ENCODE measurements at places on chromosomes 11 and 22.

GRCh38 chr22:37260901-37261336, 16.9 kb upstream of the RAC2 start:
- DNase-seq = peak; percentile 35

- no peak for DNase-seq
Measured at GRCh38 chr11:18392434-18393321, 1.7 kb upstream of the LDHA start.

DNA sequence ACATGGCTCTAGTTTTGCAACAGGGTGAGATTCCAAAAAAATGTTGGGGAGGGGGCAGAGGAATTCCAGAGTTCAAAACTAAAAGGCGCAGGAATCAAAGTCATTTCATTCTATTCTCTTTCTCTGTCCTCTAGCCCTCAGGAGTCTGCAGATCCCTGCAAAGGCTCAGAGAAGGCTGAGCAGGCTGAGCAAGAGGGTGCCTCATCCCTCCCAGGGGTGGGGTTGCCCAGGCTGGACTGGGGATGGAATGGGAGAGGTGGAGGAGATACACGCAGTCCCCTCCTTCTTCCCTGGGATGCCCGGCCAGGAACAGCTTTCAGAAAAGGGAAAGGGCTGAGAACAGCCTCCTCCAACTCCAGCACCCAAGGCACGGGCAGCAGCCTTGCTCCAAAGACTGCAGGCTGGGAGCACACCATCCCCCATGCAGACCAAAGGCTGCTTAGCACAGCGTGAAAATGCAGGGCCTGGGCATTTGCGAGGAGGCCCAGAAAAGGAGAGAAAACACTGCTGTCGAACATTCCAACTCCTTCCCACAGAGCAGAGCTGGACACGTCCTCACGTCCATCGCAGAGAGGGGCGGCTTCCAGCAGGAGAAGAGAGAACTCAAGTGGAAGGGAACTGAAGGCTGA, 51.8 kb downstream of the MN1 start:
- DNase-seq = no peak

- DNase-seq = no peak
Measured at GRCh38 chr11:46259971-46260560, 17.4 kb upstream of the CREB3L1 start.

GRCh38 chr11:65639623-65640482, 2.0 kb downstream of the SIPA1 start:
- DNase-seq = peak; percentile 66

DNA sequence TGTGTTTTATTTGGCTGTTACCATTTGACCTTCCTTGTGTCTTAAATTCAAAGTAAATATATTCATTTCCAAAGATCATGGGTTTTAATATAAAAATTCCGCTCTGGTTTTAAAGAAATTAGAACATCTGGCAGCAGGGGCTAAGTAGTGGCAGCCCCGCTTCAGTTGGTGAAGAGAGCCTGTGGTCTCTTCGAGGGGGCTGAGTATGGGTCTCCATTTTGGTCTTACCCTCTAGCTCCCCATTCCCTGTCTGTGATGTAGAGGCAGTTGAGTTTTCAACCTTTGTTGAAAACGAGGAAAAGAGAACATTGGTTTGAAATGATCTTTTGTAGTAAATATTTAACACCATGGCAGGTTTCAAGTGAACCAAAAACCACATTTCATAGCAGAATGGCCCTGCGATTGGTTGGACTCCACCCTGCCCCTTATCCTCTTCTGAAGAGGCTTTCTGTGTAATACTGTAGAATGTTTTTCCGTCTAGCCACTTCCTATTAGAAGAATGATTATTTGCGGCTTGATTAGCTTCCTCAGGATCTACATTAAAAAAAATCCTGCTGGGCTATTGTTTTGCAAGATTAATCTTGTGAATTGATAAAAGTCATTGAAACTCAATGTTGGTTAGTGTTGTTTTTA, 17.7 kb downstream of the APLP2 start:
- no peak for DNase-seq

Measured in activated T-helper 1 cell treated with Interleukin-2 at 50 U/mL for 16 hours (primary cell).